Stimulated activated CD4-positive, alpha-beta T cell treated with anti-CD3 and anti-CD28 coated beads, Interleukin-12 subunit alpha, Interleukin-12 subunit beta, amount 100 ng/mL, for 24 hours (primary cell): ENCODE measurements at places on chromosomes 5 and 9.

GRCh38 chr9:96242811-96243210 is 59.2 kb downstream of the HSD17B3 start:
- DNase-seq = no peak

- DNase-seq = no peak
Measured at GRCh38 chr5:10455277-10455670, 13.6 kb downstream of the ROPN1L start.

GRCh38 chr5:9468060-9468388 is 77.9 kb downstream of the SEMA5A start:
- DNase-seq = no peak

DNA sequence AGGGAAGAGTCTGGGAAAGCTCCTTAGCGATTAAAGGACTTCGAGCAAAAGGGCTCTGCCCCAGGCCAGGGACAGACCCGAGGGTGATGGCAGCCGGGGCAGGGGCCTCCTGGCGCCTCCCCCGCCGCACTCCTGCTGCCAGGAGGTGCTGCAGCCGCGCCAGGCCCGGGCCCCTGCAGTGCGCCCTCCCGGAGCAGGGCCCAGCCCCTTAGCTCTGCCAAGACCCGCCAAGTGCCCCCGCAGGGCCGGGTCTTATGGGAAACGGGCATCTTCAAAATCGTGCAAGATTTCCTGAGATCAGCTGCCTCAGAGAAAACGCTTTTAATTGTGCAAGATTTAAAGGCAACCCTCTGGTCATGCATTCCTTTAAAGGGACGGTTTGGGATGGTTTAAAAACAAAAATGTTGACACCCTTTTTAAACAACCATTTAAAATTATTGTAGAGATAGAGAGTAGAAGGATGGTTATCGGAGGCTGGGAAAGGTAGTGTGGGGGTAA is 52.4 kb downstream of the CDC14B start:
- DNase-seq = no peak

DNA sequence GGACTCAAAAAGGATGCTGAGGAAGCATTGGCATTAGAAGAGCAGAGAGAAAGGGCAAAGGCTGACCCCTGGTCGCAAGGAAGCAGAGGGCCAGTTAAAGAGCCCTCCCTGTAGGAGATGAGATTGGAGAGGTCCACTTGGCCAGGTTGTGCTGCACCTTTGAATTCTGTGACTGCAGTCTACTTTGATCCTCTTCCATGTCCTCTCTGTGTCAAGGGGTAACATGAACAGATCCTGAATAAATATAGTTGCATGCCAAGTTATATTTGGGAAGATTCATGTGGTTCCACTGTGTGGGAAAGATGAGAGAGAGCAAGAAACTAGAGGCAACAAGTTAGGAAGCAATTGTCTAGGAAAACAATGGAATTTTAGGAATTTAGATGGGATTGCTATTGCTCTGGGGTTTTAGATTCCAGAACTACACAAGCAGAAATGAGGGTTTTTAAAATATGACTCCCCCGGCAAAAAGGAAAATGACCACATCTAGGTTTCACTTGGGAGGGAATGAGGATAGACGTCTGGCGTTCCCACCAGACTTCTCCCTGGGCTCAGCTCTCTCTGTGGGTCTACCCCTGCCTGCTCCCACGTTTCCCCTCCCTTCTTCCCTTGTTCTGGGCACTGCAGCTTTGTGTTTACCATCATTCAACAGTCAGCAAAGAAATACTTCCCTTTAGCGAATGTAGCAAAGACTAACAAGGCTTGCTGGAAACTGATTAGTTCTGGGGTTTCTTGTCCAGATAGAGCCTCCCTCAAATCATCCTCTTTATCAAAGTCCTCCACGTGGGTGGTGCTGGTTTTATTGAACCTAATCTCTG is 63.6 kb downstream of the SNX18 start:
- DNase-seq = no peak

GRCh38 chr9:4022435-4023067 is 277.3 kb downstream of the GLIS3 start:
- no peak for DNase-seq

DNA sequence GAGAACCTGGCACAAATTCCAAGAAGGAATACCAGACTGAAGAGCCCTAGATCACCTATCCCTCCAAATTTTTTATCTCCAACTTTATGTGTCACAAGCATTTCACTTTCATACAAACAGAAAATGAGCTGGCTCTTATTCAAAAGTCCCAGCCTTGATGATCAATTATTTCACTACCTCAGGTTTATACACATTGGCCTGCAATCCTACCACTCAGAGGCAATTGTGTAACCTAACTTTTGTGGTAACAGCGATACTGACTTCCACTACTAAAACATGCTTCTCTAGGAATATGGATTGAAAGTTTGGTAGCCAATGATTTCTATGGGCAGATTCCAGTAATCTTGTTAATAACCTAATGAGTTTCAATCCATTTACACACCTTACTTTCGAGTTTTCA is 10.5 kb downstream of the RNF38 start:
- no peak for DNase-seq

- no peak for DNase-seq
Measured at GRCh38 chr5:62647241-62647640, 68.6 kb downstream of the LRRC70 start.

GRCh38 chr5:53917826-53918225 is 357.4 kb downstream of the NDUFS4 start:
- DNase-seq = no peak

DNA sequence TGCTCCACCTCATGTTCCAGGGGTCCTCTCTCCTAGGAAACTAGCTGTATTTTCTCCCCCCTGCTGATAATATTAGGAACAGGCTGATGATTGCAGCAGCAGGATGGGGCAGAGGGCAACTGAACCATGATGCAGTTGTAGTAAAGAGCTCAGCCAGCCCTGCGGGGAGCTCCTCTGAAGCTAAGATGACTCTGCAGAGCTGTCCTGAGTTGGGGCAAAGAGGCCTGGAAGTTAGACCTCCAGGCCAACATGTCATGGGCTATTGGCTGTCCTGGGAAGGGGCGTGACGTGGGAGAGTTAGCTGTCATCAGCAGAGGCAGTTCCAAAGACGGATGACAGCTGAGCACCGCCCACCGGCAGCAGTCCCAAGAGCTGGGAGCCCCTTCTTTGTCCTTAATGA is 6.6 kb upstream of the FBP1 start:
- DNase-seq = no peak

GRCh38 chr5:139514486-139514856 is 31.9 kb upstream of the STING1 start:
- DNase-seq = no peak

- DNase-seq = no peak
Measured at GRCh38 chr5:137366526-137366925, 132.6 kb downstream of the SPOCK1 start.

DNA sequence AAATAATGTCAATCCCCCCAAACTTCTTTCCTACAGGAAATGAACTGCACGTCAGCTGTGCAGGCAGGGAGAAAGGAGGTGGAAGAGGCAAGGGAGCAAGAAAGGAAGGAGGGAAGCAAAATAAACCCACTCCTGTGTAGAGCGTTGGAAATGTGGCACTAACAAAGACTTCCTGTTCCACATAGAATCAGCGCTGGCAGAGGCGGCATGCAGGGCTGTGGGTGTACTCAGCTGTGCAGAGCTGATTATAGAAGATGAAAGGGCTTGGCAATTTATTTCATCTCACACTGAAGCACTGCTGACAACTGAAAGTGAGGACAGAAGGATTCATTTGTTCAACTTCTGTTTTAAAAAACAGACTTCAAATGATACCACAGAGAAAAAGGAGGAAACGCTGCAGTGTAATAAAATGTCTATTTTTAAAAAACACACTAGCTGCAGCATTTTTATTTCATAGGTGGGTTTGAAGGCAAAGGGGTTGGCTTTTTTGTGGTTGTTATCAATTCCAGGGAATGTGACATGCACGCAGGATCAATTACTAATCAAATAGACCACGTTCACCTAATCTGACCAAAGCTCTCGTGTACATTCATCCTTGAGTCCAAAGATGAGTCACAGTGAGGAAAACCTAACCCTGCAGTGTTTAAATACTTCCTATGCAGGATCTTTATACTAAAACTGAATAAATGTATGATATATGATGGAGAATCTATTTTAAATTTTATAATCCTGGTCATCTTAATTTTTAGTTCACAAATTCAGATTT is 583.5 kb downstream of the ZNF608 start:
- DNase-seq = no peak

DNA sequence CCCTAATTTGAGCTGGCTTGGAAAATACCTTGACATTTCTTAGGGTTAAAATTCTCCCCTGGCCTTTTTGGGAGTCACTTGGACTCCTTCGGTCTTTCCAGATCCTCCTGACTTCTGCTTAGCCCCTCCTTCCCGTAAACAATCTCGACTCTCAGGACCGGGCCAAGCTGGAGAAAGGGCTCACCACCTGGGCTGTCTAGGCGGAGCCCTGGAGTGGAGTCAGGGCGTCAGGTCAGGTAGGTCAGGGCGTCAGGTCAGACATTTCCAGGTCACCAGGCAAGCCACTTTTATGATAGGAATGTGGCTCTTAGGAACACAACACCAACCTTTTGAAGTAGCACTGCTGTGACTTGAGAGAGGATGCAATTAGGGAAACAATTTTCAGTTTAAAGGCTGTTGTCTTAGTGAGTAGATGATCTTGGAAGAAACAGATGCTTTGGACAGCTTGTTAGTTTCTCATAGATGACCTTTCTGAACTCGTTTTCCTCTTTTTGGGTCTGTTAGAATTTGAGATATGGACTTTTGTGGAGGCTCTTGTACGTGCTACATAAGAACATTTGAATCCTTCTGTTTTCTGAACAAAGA is 12.8 kb downstream of the OSTF1 start:
- no peak for DNase-seq

GRCh38 chr5:56176871-56177533 is 56.1 kb downstream of the ANKRD55 start:
- DNase-seq = no peak

DNA sequence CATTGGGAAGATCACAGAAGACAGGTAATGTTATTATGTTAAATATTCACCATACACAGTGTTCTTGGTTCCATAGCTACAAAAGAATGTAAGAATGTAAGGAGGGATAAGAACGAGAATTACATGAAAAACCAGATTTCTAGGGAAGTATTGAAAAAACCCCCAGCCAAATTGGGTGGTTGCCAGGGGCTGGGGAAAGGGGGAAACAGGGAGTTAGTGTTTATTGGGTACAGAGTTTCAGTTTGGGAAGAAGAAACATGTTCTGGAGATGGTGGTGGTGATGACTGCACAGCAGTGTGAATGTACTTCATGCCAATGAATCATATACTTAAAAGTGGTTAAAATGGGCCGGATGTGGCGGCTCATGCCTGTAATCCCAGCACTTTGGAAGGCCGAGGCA is 40.3 kb downstream of the GLRX start:
- no peak for DNase-seq

DNA sequence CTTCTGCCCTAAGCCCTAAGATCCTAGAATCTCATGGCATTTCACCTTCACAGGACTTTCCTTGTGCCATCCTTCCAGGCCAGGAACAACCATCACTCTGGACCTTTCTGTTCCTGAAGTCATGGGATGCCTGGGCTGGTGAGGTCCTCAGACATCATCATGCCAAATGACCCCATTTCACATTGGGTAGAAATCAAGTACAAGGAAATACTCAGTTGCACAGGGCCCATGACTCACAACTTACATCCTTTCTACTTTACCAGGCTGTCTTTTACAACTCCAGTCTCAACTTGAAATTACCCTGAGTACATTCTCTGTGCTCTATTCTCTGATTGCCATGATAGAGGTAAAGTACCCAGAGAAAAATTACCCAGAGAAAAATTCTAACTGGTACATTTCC is 167.1 kb downstream of the PIK3R1 start:
- no peak for DNase-seq

- DNase-seq = no peak
Measured at GRCh38 chr9:99169982-99170761, 51.6 kb downstream of the ALG2 start.

DNA sequence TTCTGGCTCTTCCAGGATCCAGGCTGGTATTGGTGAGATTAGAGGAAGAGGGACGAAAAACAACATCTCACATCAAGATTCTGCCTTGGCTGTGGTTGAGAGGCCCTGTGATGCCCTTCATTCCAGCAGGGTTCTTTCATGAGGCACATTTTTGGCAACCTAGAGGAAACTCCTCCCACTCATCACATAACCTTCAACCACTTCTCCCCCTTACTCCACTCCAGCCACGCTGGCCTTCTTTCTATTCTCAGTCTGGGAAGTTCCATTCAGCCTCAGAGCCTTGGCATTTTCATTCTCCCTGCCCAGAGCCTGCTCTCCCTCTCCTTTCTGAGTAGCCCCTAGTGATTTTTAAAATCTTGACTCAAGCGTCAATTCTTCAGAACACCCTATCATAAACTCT is 337.5 kb downstream of the ZSWIM6 start:
- no peak for DNase-seq

- DNase-seq = no peak
Measured at GRCh38 chr9:131589124-131589711, 43.9 kb downstream of the PRRT1B start.

DNA sequence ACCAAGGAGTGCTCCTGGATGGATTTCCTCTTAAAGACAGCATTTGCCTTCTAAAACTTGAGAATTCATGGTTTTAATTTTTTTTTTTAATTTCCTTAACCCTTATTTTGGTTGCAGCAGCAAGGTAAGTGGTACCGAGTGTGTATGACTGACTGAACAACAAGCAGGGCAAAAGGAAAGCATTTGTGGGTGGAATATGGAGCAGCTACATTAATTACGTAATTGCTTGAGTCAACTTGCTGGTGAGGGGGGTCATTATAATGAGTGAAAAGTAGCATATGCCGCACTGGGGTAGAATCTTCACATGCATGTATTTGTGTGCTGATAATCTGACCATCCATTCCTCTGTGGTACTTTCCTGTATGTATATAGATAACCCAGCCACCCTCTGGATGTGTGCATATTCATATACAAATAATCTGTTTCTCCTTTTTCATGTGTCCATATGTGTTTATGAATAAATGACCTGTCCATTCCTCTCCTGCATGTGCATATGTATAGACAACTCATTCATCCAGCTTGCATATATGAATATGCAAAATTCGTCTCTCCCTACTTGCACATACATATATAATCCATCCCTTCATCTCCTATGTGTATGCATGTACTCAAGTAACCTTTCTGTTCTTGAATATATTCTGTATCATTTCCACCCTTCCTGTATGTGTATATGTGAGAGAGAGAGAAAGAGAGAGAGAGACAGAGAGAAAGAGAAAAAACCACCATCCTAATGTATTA is 147.5 kb upstream of the RUSC2 start:
- DNase-seq = no peak

GRCh38 chr9:98781588-98782383 is 14.6 kb downstream of the ANKS6 start:
- DNase-seq = no peak

- DNase-seq = no peak
Measured at GRCh38 chr5:17727098-17727497, 92.8 kb downstream of the TAF11L14 start.

DNA sequence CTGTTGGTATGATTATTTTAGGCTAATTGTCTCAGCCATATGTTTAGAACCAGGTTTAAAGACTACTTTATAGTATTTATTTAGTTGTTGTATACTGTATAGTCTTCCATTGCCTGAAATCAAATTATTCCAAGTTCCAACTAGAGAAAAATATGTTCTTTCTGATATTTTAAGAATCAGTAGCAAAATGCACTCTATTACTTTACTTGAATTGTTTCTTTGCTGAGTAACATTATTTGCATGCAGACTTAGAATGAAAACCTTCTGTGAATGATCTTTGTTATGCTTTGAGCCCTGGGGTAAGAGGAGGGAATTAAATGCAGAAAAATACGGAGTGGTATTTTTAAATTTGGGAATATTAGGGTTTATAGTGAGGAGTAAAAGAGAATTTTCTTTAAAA is 47.9 kb downstream of the MEGF10 start:
- no peak for DNase-seq
